Esophagus squamous epithelium (tissue), 5 donors: ENCODE measurements at places on chromosomes 12 and 14. TPM values are rescaled to one million over a fixed set of nuclear protein-coding genes. Genes with fewer than 3 reads are reported as not detected.

DNA sequence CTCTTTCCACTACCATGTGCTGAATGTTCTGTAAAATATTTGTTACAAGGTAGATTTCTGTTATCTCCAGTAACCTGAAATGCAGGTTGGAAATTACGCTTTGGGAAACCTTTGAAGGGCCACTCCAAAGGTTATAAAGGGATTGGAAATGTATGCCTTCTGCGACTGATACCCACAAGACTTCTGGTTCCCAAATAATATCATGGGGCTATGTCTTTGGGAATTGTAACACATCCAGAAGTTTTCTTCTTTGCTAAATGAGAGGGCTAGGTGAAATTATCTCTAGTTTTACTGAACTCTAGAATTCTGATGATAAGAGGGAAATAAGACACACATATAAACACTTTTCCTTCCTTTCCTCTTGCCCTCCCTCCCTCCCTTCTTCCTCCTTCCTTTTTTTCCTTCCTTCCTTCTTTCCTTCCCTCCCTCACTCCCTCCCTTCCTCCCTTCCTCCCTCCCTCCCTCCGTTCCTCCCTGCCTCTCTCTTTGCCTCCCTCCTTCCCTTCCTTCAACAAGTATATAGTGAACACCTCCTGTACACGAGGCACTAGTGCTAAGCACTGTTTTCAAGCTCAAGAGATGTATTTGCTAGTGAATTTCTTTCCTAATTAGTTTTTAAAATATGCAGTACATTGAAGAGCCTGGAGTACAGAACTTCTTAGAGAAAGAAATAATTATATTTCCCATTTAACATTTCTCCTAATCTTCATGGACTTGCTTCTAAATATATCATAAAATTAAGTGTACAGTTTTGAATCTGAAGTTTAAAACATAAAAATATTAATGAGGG, 10.1 kb downstream of the HMGA2 start:
- H3K36me3 ChIP-seq = no peaks in the 10 kb centered on the region
- no peaks in the 10 kb centered on the region for H3K4me1 ChIP-seq
- peaks cover 24% of the 10 kb centered on the region for H3K27me3 ChIP-seq
- DNase-seq = no peak

C14orf132 gene
- 3.0 TPM for total RNA-seq

- H3K27me3 ChIP-seq = no peaks in the 10 kb centered on the region
- H3K36me3 ChIP-seq = no peaks in the 10 kb centered on the region
- H3K4me1 ChIP-seq = peaks cover 41% of the 10 kb centered on the region
Measured at GRCh38 chr12:12901158-12901791, 9.9 kb downstream of the GPRC5A start.

SEL1L gene
- 32.4 TPM for total RNA-seq

- no peaks in the 10 kb centered on the region for H3K27me3 ChIP-seq
- H3K27ac ChIP-seq = no peak overlapping the region
- no peaks in the 10 kb centered on the region for H3K4me1 ChIP-seq
- H3K36me3 ChIP-seq = no peaks in the 10 kb centered on the region
- H3K4me3 ChIP-seq = no peak overlapping the region
- no peak for DNase-seq
Measured at GRCh38 chr12:91636721-91637120, 454.1 kb upstream of the DCN start.

GRCh38 chr14:31962920-31963319, 114.2 kb upstream of the ARHGAP5 start:
- no peak overlapping the region for H3K27ac ChIP-seq
- H3K4me3 ChIP-seq = no peak overlapping the region
- H3K27me3 ChIP-seq = no peaks in the 10 kb centered on the region
- DNase-seq = no peak

DNA sequence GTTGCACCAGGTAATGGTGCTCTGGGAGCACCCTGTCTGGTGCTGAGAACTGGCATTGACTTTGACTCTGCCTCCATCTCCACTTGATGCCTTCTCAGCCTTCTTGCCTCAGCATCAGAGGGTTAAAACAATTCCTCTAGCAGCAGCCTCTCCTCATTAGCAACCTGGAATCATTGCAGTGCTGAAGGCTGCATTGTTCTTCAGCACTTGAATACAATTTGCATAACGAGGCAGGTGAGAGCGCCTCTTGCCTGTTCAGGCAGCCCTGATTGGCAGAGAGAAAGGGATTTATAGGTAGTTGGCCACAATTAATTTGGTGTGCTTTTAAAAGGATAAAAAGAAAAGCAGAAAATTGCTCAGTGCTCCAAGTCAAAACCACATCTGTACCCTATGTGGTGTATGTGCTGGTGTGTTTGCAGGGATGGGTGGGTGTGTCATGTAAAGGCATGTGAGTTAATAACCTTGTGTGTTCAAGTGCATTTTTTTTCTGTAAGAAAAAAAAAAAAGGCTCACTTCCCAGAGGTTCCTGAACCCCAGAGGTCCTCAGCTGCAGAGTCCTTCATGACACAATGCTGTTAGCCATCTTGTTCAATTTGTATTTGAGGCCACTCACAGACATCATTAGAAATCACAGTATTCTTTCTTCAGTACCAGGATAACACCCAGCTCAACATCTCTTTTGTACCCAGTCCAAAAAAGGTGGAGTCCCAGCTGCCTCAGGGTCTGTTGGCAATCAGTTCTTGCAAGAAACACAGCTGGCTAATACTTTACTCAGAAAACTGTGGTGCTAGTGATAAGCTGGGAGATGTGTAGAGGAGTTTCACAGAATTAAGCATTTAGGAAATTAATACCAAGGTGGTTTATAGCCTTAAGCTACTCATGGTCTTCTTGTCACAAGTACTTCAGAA, 385.6 kb downstream of the GRIN2B start:
- no peak overlapping the region for H3K4me3 ChIP-seq
- no peaks in the 10 kb centered on the region for H3K4me1 ChIP-seq

DNA sequence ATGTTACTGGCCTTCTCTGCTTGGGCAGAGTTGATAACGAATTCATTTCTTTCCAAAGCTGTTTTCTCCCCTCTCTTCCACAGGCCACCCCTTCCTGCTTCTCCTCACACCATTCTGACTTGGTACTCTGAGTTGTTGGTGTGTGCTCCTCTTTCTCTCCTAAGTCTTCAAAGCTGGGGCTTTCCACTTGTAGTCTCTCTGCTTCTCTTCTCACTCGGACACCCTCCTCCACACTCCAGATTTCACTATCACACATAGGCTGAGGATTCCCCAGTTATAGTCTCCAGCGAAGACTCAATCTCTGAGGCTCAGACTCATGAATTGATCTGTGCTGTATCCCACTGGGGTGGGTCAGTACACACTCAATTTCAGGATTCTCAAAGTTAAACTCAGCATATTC, 201.0 kb downstream of the SSPN start:
- H3K36me3 ChIP-seq = no peaks in the 10 kb centered on the region
- no peak for DNase-seq
- H3K27ac ChIP-seq = no peak overlapping the region
- no peaks in the 10 kb centered on the region for H3K27me3 ChIP-seq
- H3K4me3 ChIP-seq = no peak overlapping the region
- no peaks in the 10 kb centered on the region for H3K4me1 ChIP-seq

NCOR2 gene
- total RNA-seq = 84.1 TPM

MYH6 gene
- total RNA-seq = not detected

DNA sequence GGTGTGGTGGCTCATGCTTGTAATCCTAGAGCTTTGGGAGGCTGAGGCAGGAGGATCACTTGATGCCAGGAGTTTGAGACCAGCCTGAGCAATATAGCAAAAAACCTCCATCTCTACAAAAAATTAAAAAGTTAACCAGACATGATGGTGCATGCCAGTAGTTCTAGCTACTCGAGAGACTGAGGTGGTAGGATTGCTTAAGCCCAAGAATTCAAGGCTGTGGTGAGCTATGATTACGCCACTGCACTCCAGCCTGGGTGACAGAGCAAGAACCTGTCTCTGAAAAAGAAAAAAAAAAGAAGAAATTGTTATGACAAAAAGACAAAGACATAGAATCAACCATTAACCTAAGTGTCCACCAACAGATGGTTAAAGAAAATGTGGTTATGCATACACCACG, 2.1 kb upstream of the ATP23 start:
- no peaks in the 10 kb centered on the region for H3K36me3 ChIP-seq
- H3K4me1 ChIP-seq = peaks cover 49% of the 10 kb centered on the region
- no peak overlapping the region for H3K27ac ChIP-seq
- H3K27me3 ChIP-seq = no peaks in the 10 kb centered on the region

CMTM5 gene
- total RNA-seq = not detected

KLHL33 gene
- total RNA-seq = not detected

ZC2HC1C gene
- 1.1 TPM for total RNA-seq

DNA sequence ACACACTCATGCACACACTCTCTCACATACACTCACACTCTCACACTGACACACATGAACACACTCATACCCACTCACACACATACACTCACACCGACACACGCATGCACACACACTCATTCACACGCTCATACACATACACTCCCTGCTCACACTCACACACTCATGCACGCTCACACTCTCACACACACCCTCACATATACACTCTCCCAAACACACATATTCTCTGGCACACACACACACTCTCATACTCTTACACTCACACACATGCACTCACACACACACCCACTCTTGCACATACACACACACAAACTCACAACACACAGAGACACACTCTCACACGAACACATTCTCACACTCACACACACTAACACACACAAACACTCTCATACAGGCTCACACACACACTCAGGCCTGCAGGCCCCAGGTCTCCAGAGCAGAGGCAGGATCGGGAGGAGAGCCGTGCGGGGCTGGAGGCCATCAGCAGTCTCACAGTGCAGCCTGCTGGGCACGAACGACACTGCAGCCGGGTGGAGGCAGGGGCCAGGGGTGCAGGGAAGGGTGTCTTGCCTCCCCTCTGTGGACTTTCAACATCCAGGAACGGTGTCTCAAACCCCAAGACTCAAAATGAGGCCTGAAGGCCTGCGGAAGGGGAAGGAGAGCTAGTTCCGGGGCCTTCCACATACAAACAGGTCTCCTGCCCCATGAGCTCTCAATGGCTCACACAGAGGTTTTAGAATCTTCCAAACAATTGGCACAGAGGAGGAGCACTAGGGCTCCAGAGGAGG, 148.7 kb downstream of the ANO2 start:
- peaks cover 4% of the 10 kb centered on the region for H3K4me1 ChIP-seq
- H3K4me3 ChIP-seq = no peak overlapping the region
- DNase-seq = no peak
- H3K27me3 ChIP-seq = no peaks in the 10 kb centered on the region
- H3K36me3 ChIP-seq = no peaks in the 10 kb centered on the region

STXBP6 gene
- total RNA-seq = 9.7 TPM

SRGAP1 gene
- 2.9 TPM for total RNA-seq

- H3K36me3 ChIP-seq = peaks cover 52% of the 10 kb centered on the region
- peaks cover 13% of the 10 kb centered on the region for H3K4me1 ChIP-seq
- no peaks in the 10 kb centered on the region for H3K27me3 ChIP-seq
- H3K27ac ChIP-seq = peak overlapping the region; percentile 30
- no peak for DNase-seq
Measured at GRCh38 chr14:64736271-64737169, 32.3 kb downstream of the PLEKHG3 start.

SNRPF gene
- total RNA-seq = 10.9 TPM

GRCh38 chr14:91729756-91730155, 2.1 kb downstream of the CATSPERB start:
- H3K27me3 ChIP-seq = no peaks in the 10 kb centered on the region
- no peaks in the 10 kb centered on the region for H3K4me1 ChIP-seq
- no peak overlapping the region for H3K4me3 ChIP-seq
- DNase-seq = no peak
- no peak overlapping the region for H3K27ac ChIP-seq
- H3K36me3 ChIP-seq = no peaks in the 10 kb centered on the region

- no peak for DNase-seq
- no peak overlapping the region for H3K4me3 ChIP-seq
- no peaks in the 10 kb centered on the region for H3K27me3 ChIP-seq
- no peaks in the 10 kb centered on the region for H3K4me1 ChIP-seq
- H3K27ac ChIP-seq = no peak overlapping the region
Measured at GRCh38 chr12:64125913-64126312, 96.2 kb downstream of the KICS2 start.
